Stimulated activated CD4-positive, alpha-beta T cell treated with anti-CD3 and anti-CD28 coated beads, TNF-alpha, amount 100 ng/mL, for 4 hours (primary cell): ENCODE measurements at places on chromosomes 2 and 18.

DNA sequence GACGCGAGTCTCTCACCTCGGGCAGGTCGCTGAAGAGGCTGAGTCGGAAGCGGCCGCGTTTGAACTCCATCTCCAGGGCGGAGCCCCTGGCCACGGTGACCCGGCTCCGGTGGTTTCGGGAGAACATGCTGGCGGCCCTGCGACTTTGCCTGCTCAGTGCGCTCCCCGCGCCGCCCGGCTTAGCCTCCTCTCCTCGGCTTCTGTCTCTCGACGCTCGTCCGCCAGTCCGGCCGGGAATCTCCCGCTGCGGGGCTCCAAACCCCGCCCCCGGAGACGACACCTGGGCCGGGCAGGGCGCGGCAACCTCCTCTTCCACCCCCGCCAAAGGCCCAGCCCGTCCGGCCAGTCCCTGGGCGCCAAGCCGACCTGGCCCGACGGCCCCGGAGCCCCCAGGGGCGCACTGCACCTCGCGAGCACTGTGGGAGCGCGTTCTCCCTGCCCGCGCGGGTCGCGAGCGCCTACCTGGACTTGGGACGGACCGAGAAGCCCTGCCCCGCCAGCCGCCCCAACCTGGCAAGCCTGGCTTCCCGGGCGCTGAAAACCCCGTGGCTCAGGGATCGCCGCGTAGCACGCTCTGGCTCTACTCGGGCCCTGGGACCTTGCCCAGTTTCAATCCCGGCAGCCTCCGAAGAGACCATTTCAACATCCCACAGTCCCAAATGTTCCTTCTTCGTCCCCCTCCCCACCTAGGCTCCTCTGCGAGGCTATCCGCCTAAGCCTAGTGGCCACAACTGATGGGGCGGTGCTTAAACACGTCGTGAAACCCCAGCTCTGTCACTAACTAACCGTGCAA lies at the start of gene RTKN:
RTKN (minus strand) TSS at position 248 of the 793 bp plus-strand sequence; CDS start at position 127, 121 bp downstream.
- DNase-seq = no peak

- DNase-seq = no peak
Measured at GRCh38 chr2:213862407-213863076, 548.3 kb upstream of the VWC2L start.

GRCh38 chr18:74609535-74609934 lies 11.9 kb downstream of the ZNF407 start:
- no peak for DNase-seq

GRCh38 chr2:172588931-172589330 lies 33.0 kb downstream of the PDK1 start:
- no peak for DNase-seq

- no peak for DNase-seq
Measured at GRCh38 chr2:65660340-65660739, 227.9 kb upstream of the SPRED2 start.

DNA sequence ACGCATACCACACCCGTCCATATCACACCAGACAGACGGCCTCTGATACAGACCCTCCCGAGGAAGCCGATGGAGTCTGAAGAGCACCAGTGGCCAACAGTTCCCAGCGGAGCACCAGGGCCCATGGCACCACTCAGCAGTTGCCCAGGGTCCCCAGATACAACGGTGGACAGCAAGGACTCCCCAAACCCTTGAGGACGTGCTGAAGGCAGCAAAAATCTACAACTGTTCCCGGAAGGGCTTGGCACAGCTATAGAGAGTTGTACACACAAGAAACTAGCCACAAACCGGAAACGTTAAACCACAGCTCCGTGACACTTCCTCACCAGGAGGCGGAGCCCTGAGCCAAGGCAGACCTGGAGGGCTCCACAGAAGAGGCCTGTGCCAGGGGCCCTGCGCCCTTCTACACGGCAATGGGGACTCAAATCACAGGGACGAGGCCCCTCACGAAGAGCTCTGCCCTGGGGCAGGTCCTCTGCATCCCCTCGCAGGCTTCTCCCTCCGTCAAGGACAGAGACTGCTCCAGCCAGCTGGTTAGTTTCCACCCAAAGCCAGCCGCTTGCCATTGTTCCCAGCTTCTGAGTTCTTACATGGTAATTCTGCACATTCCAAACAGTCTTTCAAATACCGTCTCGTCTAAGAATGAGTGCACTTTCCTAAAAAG lies 133.4 kb downstream of the HDAC4 start:
- DNase-seq = peak; percentile 79

- DNase-seq = no peak
Measured at GRCh38 chr18:62925031-62925688, 209.8 kb downstream of the PHLPP1 start.
